ENCODE measurements at places on chromosomes 11 and 22.

GRCh38 chr11:18669711-18670110 is 28.9 kb upstream of the TMEM86A start:
- no peak for DNase-seq

- DNase-seq, result no peak
Observed at GRCh38 chr22:46757104-46757503, 5.3 kb upstream of the TBC1D22A start.

DNA sequence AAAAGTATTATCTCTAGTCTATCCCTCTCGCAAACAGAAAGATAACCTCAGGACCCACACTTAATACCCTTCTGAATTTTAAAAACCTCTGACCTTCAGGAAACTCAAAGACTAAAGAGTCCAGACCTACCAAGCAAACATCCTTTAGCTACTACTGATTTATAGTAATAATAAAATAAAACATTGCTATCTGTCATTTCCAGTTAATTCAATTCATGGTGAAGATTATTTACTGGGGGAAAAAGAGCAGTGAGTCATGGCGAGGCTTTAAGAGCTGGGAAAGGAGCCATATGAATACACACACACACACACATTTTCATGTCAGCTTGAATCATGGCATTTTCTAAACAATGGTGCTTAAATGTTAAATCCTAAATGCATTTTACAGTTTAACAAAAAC is 87.1 kb downstream of the FAM76B start:
- no peak for DNase-seq

DNA sequence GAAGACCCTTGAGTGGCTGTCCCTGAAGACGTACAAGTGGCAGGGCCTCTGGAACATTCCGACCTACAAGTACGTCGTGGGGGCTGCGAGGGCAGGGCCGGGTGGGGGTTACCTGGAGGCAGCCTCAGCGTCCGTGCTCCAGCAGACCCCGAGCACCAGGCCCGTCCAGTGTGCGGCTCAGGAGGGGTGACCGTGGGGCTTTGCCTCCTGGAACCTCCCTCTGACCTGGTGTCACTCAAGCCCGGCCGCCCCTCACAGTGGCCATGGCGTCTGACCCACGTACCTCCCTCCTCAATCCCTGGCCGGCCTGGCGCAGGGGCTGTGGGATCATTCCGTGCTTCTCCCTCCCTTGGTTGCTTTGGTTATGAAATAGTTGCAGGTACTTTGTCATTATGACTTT is 18.5 kb downstream of the RNH1 start:
- DNase-seq, result no peak

- DNase-seq, result no peak
Observed at GRCh38 chr11:130886704-130887103, 29.6 kb downstream of the SNX19 start.

- DNase-seq, result peak; percentile 59
Observed at GRCh38 chr11:1050581-1051355, 14.2 kb upstream of the MUC6 start.

GRCh38 chr11:63839508-63840355 is 822 bp downstream of the MARK2 start:
- no peak for DNase-seq
